ENCODE measurements at places on chromosomes 6 and 20.
A peak's percentile ranks its signal among the peaks of the same experiment; 100 is the strongest.

- no peak for DNase-seq
These were observed 31.1 kb downstream of the BRPF3 start for GRCh38 chr6:36227379-36228228.

- no peak for DNase-seq
These were observed 265.5 kb upstream of the EXOC2 start for GRCh38 chr6:958488-958887.

DNA sequence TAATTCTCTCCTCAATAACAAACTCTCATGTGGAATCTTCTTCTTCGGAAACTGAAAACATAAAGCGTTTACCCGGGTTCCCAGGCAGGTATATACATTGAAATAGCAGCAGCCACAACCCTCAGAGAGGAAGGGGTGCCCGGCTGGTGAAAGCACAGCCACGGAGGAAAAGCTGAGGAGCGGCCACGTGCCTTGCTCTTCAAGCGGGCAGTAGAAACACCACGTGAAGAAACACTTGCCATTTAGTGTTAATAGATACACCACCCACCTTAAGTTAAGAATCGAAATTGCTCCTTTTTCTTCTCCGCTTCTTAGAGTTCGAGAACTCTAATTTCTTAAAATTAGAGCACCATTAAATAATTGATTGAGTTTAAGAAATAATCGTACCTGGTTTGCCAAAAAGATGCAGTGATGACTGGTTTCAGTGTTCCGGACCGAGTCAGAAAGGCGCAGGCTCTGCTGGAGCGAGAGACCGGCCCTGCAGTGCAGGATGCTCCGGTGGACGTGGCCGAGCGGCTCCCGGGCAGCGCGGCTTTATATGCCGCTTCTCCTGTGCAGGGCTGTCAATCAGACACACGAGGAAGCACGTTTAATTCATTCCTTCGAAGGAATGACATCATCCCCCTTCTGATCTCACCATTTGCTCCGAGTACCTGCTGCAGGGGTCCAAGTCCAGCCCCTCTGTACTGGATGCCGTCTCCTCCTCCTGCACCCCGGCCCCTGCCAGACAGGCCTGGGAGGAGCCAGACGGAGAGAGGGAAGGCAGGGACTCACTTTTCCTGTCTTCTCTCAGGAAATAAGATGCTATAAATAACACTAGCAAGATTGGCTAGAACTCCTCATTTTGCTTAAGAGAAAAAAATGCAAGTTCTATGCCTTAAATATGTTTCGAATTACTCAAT is at the start of gene THBS2:
THBS2 (minus strand) TSS at position 510 of the 902 bp plus-strand sequence. CDS start 3,062 bp downstream, outside the sequence.
- no peak for DNase-seq

DNA sequence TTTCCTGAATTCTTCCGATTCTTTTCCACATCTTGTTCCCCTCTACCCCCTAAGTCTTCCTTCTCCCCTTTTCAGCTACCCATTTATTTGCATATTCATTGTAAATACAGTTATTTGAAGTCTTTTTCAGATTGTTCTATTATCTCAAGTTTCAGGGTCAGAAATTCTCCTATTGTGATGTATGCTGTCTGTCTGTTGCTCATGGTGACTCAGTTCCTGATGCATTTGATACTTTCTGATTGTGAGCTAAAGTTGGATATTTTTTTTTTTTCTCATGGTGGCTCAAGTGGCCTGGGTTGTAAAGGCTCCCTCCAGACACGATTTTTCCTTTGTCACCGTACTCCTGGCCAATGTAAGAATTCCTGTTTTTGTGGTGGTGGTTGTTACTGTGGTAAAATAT is 4.9 kb upstream of the PI16 start:
- DNase-seq: no peak

DNA sequence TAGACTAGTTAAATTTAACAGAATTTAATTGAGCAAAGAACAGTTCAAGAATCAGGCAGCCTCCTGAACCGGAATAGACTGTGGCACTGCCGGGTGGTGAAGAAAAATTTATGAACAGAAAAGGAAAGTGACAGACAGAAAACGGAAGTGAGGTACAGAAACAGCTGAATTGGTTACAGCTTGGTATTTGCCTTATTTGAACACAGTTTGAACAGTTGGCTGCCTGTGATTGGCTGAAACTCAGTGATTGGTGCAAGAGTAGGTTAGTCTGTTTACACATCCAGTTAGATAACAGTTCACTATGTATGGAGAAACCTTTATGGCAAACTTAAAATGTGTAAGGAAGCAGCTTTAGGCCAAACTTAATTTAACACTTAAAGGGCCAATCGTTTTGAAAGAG is 116.0 kb upstream of the CITED2 start:
- no peak for DNase-seq

DNA sequence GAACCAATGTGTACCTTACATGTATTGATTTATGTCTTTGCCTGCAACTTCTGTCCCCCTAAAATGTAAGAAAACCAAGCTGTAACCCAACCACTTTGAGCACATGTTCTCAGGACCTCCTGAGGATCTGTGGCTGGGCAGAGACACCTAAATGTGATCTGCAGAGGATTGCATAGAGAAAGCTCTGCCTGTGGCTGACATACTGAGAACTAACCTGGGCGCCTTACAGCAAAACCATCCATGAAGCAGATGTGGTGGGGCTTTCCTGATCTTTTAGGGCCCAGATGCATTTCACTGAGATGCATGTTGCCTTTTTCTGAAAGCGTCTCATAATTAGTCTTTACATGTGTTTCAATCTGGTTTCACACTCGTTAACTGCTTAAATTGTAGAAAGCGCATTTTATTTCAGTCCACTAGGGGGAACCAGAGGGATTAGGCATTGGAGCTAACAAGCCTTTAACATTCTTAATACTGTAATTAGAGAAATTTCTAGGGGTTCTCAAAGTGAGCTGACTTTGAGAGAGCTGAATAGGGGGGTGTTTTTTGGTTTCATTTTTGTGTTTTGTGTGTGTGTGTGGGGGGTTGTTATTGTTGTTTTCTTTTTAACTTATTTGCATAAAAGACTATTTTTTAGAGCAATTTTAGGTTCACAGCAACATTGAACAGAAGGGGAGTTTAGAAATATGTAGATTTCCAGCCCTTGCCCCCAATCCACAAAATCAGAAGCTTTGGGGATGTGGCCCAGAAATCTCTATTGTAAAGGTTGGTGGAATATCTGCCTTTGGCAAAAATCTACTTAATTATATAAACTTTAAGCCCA is 50.9 kb upstream of the FAM184A start:
- DNase-seq: no peak

DNA sequence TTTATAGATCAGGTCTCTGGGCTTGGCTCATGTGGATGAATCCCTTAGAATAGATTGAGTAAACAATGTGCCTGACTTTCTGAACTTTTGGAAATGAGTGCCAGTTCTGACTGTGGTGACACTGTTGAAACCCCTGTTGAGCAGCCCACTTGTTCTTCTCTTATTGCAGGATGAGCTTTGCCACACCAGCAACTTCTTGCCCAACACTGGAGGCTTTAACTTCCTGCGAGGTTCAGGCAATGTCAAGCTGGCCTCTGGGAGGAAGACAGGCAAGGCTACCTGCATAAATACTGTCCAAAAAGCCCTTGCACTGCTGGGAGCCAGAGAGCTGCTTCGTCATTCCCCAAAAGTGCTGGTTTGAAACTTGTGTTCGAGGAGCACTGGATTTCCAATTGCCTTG is 32.8 kb upstream of the SMIM8 start:
- no peak for DNase-seq

GRCh38 chr20:20521736-20522135 is 153.8 kb downstream of the INSM1 start:
- no peak for DNase-seq

DNA sequence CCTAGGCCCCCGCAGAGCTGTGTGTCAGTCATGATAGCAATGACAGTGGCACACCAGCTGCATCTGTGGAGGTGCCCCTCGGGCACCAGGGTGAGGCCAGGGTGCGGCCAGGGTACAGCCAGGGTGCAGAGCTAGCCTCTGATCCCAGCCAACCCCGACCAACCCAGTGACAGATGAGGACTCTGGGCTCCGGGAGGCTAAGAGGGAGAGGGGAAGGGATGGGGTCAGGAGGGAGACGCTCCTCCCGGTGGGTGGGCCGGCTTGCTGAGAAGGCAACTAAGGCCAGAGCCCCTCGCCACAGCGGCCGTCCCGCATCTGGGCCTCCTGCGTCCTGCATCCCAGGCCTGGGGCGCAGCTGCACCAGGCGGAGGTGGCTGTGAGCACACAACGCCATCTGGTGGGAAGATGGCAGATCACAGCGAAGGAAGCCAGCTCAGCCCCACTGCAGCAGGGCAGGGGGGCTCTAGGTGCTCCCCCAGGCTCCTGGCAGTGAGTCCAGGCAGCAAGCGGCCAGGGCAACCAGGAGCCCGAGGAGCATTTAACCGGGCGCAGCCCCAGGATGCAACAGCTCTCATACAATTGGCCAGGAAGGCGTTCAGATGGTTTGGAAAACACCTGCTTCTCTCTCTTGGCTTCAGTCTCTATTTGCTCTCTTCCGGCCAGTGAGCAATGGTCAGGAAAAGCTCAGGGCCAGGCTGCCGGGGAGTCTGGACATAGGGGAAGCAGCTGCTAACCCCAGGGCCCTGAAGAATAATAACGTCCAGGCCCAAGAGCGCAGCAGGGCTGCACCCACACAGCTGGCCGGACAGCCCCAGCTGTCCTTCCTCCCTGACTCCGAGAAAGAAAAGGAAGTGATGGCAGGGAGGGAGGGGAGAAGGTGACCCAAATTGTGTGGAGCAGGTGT is 169.4 kb downstream of the TAF4 start:
- DNase-seq: peak; percentile 51

GRCh38 chr6:36414481-36414880 is 27.0 kb upstream of the ETV7 start:
- no peak for DNase-seq

DNA sequence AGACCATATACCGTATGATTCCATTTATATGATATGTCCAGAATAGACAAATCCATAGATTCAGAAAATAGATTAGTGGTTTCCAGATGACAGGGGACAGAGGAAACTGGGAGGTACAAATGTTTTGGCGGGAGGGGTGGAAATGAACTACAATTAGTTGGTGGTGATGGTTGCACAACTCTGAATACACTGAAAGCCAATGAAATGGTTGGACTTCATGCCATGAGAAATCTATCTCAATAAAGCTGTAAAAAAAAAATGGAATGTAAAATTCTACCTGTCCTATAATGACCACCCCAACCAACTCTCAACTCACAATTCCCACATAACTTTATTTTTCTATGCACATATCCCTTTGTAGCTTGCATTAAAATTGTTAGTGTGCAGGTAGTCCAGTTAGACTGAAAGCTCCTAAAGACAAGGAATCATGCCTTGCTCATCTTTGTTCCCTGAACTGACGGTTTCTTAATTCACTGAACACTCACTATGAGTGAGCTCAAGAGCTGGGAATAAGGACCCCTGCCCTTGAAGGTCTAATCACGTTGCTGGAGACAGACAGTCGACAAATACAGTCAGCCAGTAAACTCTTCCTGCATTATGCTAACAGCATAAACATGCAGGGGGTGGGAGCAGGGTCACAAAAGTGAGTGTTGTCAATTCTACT is 1.4 kb downstream of the DCDC2 start:
- DNase-seq: no peak

DNA sequence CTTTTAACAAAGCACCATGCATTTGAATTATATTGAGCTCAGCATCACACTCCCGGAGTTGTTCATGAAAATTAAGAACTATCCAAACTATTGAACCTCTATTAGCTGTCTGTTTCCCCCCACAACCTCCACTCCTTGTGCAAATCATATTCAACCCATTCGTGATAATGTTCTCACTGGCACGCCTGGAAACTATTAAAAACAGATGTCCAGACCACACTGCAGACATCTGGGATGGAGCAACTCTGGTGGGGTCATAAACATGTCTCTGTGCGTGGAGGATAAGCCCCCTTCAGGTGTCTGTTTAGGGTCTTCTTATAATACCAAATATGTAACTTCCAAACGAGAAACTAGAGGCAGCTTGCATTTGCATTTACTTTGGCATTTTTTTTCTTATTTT is 193.7 kb downstream of the TFAP2A start:
- DNase-seq: no peak

- no peak for DNase-seq
These were observed 67.7 kb downstream of the TMEM244 start for GRCh38 chr6:129793447-129793846.

DNA sequence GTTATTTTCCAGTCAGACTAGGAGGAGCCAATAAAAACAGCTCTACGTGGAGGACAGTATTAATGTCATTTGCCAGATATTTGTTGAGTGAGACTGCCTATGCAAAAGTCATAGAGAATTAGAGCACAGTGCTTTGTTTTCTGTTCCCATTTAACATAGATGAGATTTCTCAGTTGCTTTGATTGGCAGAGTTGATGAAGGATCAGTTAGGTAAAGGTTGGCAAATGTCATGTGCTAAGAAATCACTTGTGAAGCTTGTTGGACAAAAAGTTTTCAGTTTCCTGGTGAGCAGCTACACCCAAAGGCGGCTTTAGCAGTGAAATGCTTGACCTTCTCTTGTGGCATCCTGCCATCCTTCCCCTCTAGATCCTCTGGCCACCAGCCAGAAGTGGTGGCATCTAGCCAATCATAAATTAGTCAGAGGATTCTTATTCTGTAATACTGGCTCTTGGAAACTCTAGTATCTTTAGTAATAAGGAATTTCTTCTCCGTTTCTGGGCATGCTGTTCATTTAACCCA is 37.0 kb downstream of the BCKDHB start:
- DNase-seq: no peak

DNA sequence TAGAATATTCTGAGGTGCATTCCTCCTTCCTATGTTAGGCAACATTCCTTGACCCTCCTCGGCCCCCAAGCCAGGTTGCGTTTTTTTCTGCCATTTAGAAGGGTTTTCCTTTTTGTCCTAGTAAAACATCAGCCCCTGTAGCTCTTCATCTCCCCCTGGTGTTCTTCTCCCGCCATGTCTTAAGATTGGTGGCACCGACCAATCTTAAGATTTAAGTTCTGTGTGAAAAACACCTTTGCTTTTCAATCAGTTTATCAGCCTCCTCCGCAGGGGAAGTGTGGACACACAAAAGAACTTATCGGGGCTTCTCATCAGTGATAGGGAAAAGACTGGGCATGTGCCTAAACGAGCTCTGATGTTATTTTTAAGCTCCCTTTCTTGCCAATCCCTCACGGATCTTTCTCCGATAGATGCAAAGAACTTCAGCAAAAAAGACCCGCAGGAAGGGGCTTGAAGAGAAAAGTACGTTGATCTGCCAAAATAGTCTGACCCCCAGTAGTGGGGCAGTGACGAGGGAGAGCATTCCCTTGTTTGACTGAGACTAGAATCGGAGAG is 719 bp upstream of the EDN1 start:
- DNase-seq: no peak

GRCh38 chr20:4729265-4729664 is 7.6 kb downstream of the PRND start:
- DNase-seq: no peak

DNA sequence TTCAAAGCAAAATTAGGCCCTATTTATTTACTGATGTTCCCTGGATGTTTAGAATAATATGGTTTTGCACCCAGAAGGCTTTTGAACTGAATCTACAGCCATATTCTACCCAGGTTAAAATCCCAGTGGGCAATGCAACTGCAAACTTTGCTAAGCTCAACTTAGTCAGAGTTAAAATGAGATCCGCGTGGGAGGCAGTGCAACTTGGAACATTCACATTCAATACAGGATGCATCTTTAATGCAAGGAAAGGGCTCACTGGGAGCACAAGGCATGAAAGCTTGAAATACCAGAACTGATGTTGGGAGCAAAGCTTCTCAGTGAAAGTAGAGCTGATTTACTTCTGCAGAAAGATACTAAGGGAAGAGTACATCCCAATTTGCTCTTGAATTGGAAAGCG is 281.2 kb upstream of the DEFB112 start:
- DNase-seq: no peak
